T follicular helper cell (primary cell): ENCODE measurements at places on chromosomes 4 and X.

DNA sequence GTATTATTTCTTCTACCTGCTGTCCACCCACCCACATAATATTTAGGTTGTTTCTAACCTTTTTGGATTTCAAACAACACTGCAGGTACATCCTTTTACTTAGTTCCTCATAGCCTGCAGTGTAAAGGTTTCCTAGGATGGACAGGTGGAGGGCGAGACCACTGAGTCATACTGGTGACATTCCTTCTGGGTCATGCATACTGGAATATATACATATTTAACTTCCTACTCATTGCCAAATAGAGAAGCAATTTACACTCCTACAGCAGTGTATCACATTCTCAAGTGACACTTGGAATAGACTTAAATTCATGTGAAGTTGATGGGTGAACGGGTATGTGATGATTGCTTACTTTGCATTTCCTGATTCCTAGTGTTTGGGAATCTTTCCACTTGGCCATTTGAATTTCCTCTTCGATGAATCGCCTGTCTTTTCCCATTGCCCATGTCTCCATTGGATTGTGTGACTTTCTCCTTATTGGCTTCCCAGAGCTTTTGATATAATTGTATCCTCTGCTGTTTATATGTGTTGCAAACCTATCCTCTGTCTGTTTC, 8.2 kb upstream of the PPP2R2C start:
- DNase-seq: no peak

GRCh38 chr4:173057442-173057841, 111.2 kb upstream of the GALNT7 start:
- DNase-seq: no peak

GRCh38 chrX:125132274-125132673, 187.4 kb upstream of the TEX13C start:
- no peak for DNase-seq

- no peak for DNase-seq
Observed at GRCh38 chr4:140930557-140930956, 174.4 kb upstream of the TBC1D9 start.

GRCh38 chrX:84221181-84221580, 33.2 kb upstream of the RPS6KA6 start:
- no peak for DNase-seq

DNA sequence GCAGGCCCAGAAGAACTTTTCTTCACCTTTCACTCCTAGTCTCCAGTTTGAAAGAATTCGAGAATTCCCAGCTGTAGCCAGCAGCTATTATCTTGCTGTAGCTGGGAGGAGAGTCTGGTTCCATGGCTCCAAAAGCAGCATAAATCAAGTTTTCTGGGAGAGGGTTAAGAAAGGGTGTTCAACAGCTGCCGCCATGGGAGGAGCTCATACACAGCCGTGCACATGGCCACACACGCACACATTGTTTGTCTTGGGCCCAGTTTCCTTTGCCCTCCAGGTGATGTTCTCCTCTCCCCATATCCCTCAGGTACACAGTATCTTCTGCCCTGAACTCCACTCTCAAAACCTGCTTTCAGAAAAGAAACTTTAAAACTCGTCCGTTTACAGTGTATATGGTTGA, 4.1 kb upstream of the GPC3 start:
- DNase-seq: no peak

- no peak for DNase-seq
Observed at GRCh38 chr4:1349359-1350168, 2.6 kb downstream of the UVSSA start.

- DNase-seq: no peak
Observed at GRCh38 chrX:106670631-106671030, 55.9 kb upstream of the RNF128 start.

GRCh38 chr4:128328106-128328505, 40.5 kb upstream of the PGRMC2 start:
- DNase-seq: no peak

DNA sequence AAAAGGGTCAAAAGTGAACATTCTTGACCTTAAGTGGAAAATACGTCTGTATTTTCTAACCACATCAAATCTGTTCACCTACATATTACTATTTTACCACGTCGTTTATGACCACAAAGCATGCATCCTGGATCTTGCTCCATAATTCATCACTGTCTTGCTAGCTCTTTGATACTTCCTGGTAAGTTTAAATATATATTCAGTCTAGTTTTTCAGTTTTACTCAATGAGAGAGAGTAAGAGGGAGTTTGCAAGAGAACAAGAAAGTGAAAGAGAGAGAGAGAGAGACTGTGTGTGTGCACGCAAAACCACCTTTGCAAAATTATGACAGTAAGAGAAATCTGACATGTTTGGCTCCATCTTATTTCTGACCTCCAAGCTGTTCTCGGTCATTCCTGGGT, 173.7 kb upstream of the GALNTL6 start:
- no peak for DNase-seq

DNA sequence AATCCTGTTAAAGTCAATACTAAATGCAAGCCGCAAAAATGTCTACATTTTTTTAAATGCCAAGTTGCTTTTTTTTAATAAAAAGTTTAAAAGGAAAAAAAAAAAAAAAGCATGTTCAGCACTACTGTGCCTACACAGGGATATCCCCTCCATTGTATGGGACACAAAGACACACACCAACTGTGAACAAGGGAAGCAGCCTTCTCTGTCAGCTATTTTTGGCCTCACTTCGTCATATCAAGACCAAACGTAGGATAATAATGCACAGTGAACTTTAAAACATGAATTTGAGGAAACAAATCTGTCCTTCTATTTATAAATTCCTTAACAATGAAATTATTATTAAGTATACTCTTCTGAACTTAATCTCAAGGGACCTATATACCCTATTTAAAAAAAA, 4.4 kb downstream of the FBXW7 start:
- no peak for DNase-seq

DNA sequence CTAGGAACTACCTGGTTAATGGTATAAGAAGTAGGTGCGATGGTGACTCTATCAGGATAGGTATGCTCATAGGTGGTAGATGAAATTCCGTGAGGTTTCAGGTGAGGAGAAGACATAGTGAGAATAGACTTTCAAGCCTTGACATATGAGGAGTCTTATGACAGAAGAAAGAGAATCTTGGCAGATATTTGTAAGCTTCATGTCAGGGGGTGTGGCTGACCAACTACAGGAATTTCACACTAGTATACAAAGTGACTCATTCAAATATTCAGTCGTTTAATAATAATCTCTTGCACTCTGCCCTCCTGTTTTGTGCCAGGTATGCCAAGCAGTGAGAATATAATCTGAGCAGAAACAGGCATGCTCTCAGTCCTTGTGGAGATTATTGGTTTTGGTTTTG, 22.8 kb downstream of the PACRGL start:
- no peak for DNase-seq

- no peak for DNase-seq
Observed at GRCh38 chr4:65661471-65661870, 8.8 kb downstream of the EPHA5 start.

DNA sequence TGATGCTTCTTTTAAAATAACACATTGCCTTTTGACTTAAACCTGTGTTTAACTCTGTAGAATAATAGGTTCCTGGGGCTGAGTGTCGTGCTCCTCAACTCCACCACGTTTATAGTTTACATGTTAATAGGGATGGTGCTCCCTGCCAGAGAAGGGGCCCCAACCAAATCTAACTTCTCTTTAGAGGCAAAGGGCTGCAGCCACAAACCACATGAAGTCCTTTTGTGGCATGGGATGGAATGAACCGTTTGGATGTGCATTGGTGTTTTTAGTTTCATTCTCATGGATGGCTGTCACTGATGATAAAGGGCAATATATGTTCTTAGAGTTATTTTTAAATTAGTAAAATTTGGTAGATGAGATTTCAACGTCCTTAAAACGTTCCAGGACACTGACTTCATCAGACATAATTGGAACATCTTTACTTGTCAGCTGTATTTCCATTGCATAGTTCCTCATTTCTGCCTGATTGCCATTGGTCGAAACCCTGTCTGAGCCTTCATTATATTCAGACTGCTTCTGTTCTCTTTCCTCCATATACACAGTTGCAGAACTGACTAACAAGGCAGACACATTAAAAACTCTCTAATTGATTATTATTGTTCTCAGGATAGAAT, 60.4 kb upstream of the HPF1 start:
- no peak for DNase-seq

DNA sequence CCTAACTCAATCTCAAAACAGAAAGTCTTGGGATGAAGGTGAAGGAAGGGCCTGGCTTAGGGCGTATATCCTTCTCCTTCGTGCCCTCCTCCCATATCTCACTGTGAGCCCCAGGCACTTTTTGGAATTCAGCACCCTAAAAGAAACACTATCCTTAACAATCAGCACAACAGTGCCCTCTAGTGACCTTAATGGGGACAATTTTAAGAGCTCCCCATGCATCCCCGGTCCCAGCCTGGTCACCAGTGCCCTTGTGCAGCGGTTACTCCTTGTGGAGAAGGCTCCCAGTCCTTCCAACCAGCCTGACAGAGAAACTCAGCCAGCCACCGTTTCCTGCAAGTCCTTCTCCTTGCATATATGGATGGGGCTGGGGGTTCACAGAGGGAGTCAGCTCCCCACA, 4.2 kb downstream of the PAK3 start:
- DNase-seq: no peak

DNA sequence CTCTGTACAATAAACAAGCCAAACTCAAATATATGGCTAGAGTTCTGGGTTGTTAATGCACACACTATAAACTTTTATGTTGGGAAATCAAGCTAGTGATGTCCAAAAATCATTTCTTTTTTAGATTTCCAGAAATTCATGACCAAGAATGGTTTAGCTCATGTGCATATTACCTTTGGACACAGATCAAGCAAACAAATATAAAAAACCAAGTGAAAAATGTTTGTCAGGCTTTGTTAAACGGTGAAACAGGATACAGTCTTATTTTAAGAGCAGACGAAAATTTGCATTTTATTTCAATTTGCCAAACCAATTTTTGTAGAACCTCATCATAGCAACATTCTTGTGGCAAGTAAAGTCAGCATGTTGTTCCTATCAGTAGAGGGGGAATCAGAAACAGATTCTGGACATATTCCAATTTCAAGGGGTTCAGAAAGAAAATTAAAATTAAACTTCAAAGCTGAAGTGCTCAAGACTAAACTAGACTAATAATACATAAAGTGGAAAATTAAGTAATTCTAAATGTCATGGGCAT, 413.6 kb downstream of the TRIML1 start:
- DNase-seq: no peak

- DNase-seq: no peak
Observed at GRCh38 chr4:87032884-87033533, 98.2 kb downstream of the AFF1 start.

- no peak for DNase-seq
Observed at GRCh38 chr4:70591955-70592582, at the start of gene AMBN. TSS of gene AMBN (plus strand) at chr4:70592256. CDS start at chr4:70592359, 103 bp downstream.

DNA sequence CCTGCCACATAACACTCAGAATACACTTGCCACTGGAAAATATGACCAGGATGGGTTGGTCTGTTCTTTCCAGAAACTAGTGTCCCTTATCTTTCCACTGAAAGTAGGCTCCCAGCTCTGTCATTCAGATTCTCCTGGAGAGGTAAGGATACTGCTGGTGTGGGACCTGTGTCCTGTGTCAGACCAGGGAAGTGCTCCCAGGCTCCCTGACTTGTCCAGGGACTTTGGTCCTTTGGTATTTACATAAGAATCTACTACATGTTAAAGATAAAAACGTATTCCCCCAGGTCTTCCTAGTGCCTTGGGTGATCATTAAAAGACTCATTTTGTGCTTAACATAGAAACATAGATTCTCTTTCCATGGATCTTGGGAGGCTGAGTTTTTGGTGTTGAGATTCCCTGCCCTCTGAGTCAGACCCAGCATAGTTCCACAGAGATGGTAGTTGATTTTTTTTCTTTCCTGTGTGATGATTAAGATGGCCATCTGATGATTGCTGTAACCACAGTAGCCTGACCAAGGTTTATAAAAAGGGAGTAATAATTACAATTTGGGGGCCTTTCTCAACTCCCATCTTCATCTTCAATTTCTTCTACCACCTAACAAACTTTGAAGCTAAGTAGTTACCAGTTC, 159.8 kb upstream of the JADE1 start:
- no peak for DNase-seq

GRCh38 chr4:118842055-118842454, 6.1 kb upstream of the SEC24D start:
- DNase-seq: no peak

DNA sequence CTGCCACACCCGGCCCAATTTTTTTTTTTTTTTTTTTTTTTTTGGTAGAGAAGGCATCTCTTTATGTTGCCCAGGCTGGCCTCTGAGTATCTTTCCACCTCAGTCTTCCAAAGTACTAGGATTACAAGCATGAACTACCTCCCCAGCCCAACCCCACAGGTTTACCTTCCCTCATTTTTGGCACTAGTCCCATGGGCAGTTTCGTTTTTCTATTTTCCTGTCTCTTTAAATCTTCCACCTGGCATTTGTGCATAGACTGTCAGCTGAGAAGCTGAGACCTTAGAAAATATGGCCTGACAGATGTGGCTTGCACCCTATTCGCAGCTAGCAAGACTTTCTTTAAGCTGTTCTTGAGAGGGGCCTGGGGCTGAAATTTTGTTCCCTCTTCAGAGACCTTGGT, 27.9 kb downstream of the TNIP2 start:
- no peak for DNase-seq

- no peak for DNase-seq
Observed at GRCh38 chrX:154515090-154515965, 704 bp downstream of the FAM3A start.

DNA sequence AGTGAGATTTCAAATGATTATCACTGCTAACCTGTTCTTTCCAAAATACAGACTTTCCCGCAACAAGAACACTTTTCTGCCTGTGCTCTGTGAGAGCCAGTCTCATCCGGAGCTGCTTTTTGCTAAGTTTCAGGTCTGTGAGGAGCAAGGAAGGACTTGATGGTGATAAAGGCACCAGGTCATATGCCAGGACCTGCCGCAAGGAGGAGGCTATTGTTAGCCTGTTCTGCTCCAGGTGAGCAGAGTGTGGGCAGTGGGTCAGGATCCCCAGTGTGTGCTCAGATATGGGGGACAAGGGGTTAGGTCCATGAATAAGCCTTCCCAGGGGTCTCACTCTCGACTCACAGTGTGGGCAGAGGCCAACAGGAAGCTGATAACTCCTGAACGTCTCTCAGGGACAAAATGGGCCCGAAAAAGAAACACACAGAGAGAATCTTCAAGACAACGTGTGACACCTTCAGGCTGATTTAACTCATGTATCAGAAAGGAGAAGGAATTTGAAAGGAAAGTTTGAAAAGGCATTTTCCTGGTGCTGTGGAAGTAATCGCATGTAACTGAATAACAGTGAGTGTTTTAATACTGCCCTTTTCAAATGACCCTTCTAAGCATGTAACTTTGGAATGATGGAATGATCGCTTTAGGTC, 57.7 kb upstream of the PDLIM3 start:
- no peak for DNase-seq
